SK-N-DZ (cell line): ENCODE measurements at places on chromosomes 4 and X.

- DNase-seq: no peak
Observed at GRCh38 chr4:85142451-85142850, 176.0 kb upstream of the WDFY3 start.

GRCh38 chr4:76513482-76513881, 78.5 kb downstream of the SHROOM3 start:
- no peak for DNase-seq

DNA sequence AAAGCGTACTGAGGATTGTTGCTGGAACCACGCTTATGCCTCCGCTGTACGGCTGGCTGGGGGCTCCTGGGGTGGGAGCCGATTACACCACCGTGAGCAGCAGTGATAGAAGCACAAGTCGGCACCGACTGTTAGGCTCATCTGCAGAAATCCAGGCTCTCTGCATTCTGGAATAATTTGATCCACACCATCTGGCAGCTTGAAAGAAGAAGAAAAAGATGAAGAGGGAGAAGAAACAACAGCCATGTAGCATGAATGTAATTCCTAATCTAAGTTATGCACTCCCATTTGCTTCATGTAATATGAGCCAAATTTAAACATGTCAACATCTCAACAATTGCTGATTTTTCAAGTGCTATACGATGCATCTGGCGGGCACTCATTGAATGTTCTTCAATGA, 84.6 kb upstream of the DHX15 start:
- no peak for DNase-seq

- peak; percentile 4 for DNase-seq
Observed at GRCh38 chr4:22897520-22898108, 204.9 kb downstream of the GBA3 start.

- DNase-seq: no peak
Observed at GRCh38 chr4:155474758-155475157, 98.0 kb upstream of the MAP9 start.

DNA sequence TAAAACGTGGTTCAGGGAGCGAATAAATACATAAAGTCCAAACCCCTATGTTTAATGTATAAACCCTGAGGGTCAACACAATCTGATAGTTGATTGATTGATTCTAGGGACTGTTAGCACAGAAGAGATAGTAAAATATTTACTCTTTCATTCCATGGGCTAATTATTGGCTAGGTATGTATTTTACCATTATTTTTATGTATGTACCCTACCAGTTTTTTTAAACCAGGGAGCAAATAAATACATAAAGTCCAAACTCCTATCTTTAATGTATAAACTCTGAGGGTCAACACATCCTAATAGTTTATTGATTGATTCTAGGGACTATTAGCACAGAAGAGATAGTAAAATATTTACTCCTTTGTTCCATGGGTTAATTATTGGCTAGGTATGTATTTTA, 40.0 kb downstream of the ZFX start:
- no peak for DNase-seq

GRCh38 chr4:105976915-105977314, 81.6 kb downstream of the NPNT start:
- DNase-seq: no peak
